ENCODE measurements at places on chromosomes 11 and 22.

DNA sequence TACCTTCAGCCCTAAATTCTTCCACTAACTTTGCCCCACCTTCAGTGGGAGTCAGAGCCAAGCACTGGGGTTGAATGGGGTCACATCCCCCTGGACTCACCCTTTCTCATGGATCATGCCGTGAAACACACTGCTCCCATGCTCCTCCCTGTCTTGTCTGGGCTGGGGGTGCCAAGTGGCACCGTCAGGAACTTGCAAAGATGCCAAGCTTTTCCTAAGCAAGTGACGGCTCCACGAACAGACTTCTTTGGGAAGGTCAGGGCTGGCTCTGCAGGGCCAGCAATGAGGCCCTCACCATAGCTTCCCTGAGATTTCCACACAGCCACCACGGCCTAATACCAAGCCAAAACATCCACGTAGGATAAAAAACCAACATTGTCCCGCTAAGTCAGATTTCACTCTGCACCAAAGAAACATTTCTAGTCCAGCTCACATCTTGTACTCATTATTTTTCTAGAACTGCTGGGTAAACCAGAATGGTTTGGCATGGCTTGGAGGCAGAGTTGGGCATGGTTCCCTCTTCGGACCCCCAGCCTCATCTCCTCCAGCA is 76.5 kb downstream of the NAT10 start:
- DNase-seq = no peak

DNA sequence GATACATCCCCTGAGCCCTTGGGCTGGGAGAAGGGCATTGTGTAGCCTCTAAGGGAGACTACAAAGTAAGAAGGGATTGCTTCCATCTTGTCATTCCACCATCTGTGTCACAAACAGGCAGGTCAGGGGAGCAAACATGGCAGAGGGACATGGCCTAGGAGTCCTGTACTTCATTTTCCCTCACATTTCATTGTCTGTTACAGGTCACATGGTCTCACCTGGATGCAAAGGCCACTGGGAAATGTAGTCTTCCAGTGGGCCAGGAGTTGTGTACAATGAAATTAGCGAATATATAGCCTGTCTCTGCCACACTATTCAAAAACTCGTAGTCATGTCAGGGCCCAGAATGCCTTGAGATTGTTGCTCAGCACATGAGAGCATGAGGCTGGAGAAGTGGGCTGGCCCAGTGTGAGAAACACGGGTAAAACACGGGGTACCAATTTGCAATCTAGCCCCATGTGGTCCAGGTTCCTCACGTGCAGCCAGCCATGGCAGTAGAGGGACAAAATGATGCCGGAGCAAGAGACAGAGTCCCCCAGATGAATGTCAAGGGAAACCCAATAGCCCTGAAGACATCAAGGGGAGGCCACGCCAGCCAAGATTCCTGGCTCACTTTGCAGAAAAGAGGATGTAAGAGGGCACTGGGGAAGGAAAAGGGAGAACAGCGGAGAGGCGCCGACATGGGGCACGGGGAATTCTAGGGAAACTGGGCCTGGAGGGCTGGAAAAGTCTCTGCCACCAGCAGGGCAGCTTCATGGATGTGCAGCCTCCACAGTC is 47.7 kb upstream of the EMID1 start:
- no peak for DNase-seq

DNA sequence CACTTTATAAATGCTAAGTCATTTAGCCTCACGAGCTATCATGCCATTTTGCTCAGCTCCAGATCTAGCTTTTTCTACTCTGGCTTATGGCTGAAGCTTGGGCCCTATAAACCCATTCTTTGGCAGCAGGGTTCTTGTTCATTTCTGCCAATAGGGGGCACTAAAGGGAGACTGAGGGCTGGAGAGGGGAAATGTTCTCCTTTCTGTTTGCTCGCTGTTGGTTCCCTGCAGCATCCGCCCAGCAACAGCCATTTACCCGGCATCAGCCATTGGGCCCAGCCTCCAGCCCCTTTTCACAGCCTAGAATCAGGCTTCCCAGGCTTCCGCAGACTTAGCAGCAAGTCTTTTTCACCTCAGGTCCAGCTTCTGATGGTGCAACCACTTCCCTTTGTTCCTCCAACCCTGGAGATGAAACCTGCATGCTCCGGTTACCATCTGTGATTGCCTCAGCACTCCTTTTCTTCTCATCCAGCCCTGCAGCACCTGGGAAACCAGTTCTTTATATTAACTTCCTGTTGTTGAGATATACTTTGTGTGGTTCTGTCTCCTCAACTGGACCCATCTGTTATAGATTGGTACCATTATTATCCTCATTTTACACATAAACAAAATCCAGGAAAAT is 4.2 kb upstream of the ME3 start:
- DNase-seq = no peak

- no peak for DNase-seq
Observed at GRCh38 chr11:115985896-115986295, 481.7 kb upstream of the CADM1 start.

DNA sequence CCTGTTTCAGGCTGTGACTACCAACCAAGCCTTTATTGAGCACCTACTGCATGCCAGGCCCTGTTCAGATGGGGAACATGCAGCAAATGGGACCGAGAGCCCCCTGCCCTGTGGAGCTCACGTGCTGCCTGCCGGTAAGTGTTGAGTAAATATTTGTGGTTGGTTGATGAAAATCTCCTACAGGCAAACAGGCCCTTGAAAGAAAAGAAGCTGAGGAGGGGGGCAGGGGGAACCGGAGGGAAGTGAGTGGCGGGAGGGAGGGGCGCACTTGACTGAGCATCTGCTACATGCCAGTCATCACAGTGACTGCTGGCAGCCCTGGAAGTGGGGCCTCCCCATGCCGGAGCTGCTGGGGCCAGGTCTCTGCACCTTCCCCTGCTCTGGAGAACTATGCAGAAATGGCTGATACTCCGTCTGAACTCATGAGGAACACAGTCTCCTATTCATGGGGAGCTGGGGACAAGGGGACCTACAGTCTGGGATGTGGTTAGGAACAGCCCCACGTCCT is 34.2 kb downstream of the MACROD1 start:
- no peak for DNase-seq

DNA sequence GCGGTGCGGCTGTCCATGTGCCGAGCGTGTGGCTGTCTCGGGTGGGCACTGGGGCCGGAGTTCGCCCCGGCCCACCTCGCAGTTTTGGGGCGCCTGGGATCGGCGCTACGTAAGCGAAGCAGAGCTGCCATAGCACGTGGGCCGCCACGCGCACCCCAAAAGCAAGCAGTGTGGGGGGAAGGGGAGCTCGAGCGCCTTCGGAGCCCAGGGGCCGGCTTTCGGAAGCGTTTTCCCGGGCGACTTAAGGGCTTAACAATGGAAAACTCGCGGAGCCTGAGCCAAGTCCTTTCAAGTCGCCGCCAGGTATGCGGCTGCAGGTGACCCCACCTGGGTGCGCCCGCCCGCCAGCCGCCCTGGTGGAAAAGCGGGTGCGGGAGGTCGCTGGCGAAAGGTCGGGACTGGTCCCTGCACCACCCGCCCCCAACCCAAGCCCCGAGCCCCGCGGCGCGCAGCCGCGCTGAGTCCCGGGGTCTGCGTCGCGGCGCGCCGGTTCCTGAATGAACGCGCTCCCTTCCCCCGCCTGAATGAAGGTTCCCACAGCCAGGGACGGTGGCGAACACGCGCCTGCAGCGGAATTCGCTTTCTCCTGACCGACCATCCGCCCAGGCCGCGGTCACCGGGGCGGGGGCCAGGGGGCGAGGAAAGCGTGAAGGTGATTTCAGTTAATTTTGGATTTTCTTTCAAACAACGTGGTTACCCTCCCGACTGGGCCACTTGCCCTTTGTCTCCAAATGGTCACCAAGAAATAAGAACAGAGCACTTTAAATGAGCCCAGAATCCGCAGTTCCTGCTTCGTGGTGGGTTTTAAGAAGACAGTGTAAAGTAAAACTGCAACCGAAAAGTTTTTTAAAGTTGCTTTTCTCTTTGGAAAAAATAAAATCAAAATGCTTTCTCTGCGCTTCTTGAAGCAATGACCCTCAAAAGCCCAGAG is 2.8 kb upstream of the CCND1 start:
- DNase-seq = no peak

- no peak for DNase-seq
Observed at GRCh38 chr22:40237241-40237640, 59.5 kb downstream of the TNRC6B start.

DNA sequence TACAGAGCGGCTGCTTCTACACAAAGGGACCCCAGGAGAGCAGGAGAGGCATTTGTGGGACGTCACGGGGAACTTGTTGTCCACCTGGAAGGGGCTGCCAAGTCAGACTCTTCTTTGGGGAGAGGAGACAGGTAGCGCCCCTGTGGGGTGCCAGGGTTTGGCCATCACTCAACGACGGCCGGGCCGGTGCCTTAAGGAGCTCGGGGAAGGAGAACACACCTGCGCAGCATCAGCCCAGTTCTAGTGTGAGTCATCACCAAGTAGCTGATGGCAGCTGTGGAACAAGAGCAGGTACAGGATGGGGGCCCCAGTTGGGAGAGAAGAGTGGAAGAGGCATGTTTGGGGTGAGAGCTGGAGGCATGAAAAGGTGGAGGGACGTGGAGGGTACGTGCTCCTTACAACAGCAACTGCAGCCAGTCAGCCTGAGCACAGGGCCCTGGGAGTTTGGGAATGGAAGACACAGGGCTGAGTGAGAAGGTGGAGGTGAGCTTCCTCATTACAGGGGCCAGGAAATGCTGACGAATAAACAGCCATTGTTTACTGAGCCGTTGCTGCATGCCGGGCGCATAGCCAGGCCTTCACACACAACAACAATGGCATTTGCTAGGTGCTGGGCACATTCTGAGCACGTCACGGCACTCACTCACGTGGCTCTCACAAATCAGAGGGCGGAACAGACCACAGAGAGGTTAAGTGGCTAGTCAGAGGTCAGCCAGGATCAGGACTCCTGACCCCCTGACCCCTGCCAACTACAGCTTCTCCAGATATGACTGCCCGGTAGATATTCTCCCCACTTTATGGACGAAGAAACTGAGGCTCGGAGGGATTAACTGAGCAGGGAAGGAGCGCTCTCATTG is 29.1 kb upstream of the TP53I11 start:
- no peak for DNase-seq

DNA sequence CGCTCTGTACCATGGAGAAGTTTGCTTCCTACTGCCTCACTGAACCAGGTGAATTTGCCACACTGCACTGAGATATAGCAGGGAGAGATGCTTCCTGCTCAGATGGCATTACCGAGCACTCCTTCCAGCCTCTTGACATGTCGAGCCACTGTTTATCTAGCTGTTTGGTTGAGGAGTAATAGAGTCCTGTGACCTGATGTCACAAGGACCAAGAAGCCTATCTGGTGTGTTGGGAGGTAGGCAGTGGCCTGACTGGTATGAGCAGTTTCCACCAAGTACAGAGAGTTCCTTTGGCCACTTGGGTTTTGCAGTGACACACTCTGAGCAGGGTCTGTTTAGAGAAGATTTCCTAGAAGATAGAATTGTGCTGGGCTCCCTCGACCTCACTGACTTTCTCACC is 5.2 kb downstream of the ACAD8 start:
- DNase-seq = no peak
